Dermis microvascular lymphatic vessel endothelial cell (primary cell): ENCODE measurements at places on chromosomes 6 and 20. TPM values are rescaled to one million over a fixed set of nuclear protein-coding genes. Genes with fewer than 3 reads are reported as not detected.

DNA sequence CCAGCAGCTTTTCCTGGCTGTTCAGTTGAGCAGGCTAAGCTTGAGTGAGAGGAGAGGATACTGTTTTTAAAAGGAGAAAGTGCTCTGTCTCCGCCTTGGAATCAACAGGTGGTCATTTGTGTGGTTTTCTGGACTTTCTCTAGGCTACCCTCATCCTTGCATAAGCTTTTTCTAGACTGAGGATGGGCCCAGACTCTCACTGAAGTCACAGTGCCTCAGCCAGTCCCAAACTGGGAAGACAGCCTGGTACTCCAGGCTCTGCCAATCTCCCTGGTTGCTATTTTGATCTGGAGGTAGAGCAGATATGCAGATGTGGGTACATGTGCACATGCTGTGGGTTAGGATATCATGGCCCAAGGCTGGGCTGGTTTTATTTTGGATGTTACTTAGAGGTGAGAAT, 7.0 kb downstream of the SCUBE3 start:
- DNase-seq: no peak

GRCh38 chr6:118632359-118632758, 19.0 kb downstream of the CEP85L start:
- no peak for DNase-seq

DNA sequence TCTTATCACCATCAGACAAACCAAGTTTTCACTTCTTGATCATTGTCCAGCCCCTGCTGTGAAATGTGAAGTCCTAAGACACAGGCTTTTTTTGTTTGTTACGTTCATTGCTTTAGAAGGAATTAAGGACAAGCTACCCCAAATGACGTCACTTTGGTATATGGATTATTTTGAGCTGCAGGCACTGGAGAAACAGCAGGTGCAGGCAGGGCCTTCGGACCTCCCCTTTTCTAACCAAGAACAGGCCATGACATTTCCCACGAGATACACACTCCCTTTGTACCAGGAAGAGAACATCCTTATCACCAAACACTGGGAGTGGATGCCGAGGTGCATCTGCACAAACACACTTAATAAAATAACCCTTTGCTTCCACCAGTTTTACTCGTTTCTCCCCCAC, 418.0 kb upstream of the SULF2 start:
- no peak for DNase-seq

- no peak for DNase-seq
These were observed 149.5 kb downstream of the RNF144B start for GRCh38 chr6:18536591-18537055.

GRCh38 chr6:144646093-144647056, 361.2 kb downstream of the UTRN start:
- no peak for DNase-seq

DNA sequence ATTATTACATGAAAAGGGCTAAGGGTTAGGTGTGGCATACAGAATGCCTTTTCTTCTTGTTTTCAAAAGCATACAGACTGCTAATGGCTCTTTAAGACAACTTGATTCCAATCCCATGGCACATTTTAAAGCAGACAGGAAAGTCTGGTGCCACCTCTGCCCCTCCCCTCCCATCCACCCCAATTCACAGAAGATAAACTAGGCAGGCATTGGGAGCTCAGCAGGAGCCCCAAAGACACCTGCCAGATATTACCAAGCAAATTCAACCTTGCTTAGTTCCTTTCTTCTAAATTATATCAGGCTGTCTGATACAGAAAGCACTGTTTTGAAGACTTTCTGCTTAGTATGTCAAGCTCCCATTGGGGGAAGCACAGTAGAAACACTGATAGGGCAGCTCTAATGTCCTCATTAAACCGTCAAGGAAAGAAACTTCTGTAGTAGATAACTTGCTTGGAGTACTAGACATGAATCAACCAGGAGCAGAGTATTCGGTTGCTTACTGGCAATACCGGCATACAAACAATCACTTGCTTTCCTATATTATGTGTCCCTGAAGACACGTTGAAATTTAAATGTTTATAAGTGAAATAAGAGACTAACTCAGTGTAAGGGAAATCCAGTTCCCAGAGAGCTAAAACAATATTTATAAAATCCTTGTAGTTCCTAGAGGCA, 13.0 kb downstream of the SESN1 start:
- DNase-seq: no peak

GRCh38 chr6:135222623-135223022, 41.5 kb downstream of the MYB start:
- DNase-seq: no peak

DNA sequence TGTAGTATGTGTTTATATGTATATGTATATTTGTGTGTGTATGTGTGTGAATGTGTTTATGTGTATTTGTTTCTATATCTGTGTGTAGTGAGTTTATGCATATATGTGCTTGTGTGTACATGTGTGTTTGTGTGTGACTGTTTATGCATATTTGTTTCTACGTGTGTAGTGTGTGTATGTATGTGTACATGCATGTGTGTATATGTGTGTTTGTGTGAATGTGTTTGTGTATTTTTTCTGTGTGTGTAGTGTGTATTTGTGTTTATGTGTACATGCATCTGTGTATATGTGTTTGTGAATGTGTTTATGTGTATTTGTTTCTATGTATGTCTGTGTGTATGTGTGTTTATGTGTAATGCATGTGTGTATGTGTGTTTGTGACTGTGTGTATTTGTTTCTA, 12.1 kb upstream of the SMOC2 start:
- DNase-seq: no peak

FOXC1 gene
- total RNA-seq: 2.8 and 5.3 TPM in 2 replicates

CGAS gene
- total RNA-seq: 1.0 TPM in 2 replicates

- DNase-seq: no peak
These were observed 6.8 kb upstream of the SPATS1 start for GRCh38 chr6:44335631-44336030.

GRCh38 chr20:39289831-39290230, 327.7 kb downstream of the DHX35 start:
- DNase-seq: no peak

DNA sequence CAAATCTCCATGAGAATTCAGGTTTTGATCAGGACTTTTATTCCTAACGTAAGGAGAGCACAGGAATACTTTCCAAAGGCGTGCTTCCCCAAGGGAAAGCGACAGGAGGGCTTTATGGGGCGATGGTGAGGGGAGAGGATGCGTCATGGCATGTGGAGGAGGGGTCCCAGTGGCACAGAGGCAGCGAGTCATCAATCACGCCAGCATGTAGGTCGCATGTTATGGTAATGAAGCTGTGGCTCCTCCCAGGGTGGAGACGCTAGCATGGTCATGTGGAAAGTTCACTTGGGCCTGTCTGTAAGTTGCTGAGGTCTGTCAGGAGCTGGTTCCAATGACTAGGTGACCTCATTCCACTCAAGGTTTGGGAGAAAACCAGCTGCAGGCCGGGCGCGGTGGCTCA, 35.3 kb upstream of the PAX1 start:
- no peak for DNase-seq

WFDC2 gene
- total RNA-seq: not detected in 2 replicates

CFAP206 gene
- total RNA-seq: 0.13 TPM in 2 replicates

RNF182 gene
- 0.38 and 1.2 TPM in 2 replicates for total RNA-seq

PHF3 gene
- total RNA-seq: 34.9 and 38.8 TPM in 2 replicates

MUCL3 gene
- not detected in 2 replicates for total RNA-seq
